ENCODE measurements at places on chromosomes 6 and 20.

GRCh38 chr20:41382791-41383305, 16.2 kb upstream of the EMILIN3 start:
- no peaks in the 10 kb centered on the region for H3K4me1 ChIP-seq
- H3K36me3 ChIP-seq, result no peaks in the 10 kb centered on the region
- H3K27ac ChIP-seq, result no peak overlapping the region
- H3K27me3 ChIP-seq, result no peaks in the 10 kb centered on the region
- DNase-seq, result no peak
- no peak overlapping the region for H3K4me3 ChIP-seq

- H3K4me3 ChIP-seq, result no peak overlapping the region
- peak overlapping the region; percentile 77 for H3K27ac ChIP-seq
- H3K27me3 ChIP-seq, result no peaks in the 10 kb centered on the region
- DNase-seq, result no peak
- H3K4me1 ChIP-seq, result peaks cover 3% of the 10 kb centered on the region
Observed at GRCh38 chr6:158009935-158010585, 28.4 kb downstream of the SYNJ2 start.

GRCh38 chr20:38680500-38681306, 43.6 kb upstream of the SLC32A1 start:
- H3K27me3 ChIP-seq, result no peaks in the 10 kb centered on the region
- no peak for DNase-seq
- H3K4me3 ChIP-seq, result no peak overlapping the region
- no peak overlapping the region for H3K27ac ChIP-seq

DNA sequence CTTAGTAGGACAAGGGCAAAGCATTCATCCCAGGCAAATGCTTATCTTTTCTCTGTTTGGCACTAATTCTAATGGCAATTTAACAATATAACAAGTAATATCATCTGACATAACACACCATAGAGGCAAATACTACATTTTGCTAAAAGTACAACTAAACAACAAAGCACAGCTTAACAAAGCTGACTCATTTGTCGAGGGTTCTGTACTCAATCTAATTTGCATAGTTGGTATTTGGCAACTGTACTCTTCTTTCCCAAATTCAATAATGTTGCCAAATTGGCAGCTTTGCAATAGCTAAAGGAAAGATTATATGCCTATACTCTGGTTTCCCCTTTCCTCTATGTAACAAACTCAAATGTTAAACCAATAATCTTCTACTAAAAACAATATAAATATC, 461.0 kb downstream of the PKHD1 start:
- H3K36me3 ChIP-seq, result no peaks in the 10 kb centered on the region
- no peaks in the 10 kb centered on the region for H3K4me1 ChIP-seq
- no peak for DNase-seq
- H3K27me3 ChIP-seq, result no peaks in the 10 kb centered on the region

GRCh38 chr6:36973647-36974046, 12.3 kb downstream of the MTCH1 start:
- H3K27me3 ChIP-seq, result no peaks in the 10 kb centered on the region
- H3K36me3 ChIP-seq, result no peaks in the 10 kb centered on the region
- DNase-seq, result no peak
- H3K4me1 ChIP-seq, result no peaks in the 10 kb centered on the region

DNA sequence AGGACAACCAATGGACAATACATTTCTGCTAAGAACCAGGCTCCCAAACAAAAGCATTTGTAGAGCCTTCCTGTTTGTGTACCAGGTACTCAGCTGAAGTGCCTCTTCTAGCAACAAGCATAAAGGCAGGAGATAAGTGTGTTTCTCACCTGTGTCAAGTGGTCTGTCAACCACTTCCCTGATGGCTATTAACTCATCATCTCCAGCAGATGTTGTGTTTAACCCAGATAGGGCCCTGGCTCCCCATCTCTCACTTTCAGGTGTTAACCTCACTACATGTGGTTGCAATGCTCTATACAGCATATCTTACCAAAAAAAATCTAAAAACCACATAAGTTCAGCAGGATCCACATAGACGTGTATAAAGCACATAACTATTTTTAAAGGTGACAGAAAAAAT, 9.6 kb upstream of the IL17A start:
- no peak overlapping the region for H3K4me3 ChIP-seq
- H3K27me3 ChIP-seq, result no peaks in the 10 kb centered on the region
- DNase-seq, result no peak
- H3K36me3 ChIP-seq, result no peaks in the 10 kb centered on the region

DNA sequence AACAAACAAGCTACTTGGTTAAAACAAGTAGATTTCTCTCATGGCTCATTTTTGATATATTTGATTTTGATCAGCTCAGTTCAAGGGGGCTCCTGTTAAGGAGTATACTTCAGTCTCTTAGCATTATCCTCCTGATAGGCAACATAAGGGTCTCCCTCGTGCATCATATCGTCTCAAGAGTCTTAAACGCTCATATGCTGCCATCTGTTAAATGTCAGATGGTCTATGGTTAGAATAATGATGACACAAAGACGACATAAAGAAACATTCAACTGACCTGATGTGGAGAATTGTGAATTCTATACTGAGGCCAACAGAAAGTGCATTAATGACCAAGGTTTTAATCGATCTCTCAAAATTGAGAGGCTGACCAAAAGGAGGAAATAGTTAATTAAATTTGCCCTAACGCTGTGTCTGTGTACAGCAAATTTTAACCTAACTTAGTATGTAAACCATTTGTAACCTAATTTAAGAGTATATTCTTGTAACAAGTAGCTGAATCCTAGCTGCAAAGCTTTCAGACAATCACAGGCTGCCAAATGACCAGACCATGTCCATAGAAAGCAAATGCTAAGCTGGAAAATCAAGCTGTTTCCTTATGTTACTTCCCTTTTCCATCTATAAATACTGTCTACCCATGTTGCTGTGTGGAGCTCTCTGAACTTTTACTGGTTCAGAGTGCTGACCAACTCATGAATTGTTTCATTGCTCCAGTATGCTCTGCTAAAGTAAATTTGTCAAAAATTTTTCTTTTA, 1688.5 kb downstream of the GRIK2 start:
- H3K4me3 ChIP-seq, result no peak overlapping the region
- DNase-seq, result no peak
- H3K27ac ChIP-seq, result no peak overlapping the region
- no peaks in the 10 kb centered on the region for H3K27me3 ChIP-seq

- H3K4me1 ChIP-seq, result no peaks in the 10 kb centered on the region
- no peaks in the 10 kb centered on the region for H3K27me3 ChIP-seq
- H3K4me3 ChIP-seq, result no peak overlapping the region
- H3K36me3 ChIP-seq, result no peaks in the 10 kb centered on the region
Observed at GRCh38 chr6:73177221-73177944, 47.9 kb downstream of the KHDC1L start.

DNA sequence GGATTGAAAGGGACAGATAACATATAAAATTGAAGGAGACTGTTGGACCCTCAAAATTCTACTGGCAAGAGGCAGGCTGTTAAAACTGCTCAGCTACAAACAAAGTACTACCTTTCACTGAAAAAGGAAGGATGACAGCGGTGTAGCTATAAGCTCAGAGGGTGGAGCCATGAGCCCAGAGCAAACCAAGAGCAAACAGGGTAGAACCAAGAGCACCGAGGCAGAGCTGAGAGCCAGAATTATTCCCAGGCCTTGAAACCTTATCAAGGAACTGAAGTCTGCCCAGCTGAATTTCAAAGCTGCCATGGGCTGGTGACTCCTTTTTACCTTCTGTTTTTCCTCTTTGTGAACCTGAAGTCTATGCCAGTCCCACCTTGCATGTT, 74.7 kb upstream of the SLC4A11 start:
- H3K36me3 ChIP-seq, result no peaks in the 10 kb centered on the region
- H3K27me3 ChIP-seq, result no peaks in the 10 kb centered on the region
- H3K4me1 ChIP-seq, result no peaks in the 10 kb centered on the region
- peak overlapping the region; percentile 68 for H3K27ac ChIP-seq
- no peak overlapping the region for H3K4me3 ChIP-seq

DNA sequence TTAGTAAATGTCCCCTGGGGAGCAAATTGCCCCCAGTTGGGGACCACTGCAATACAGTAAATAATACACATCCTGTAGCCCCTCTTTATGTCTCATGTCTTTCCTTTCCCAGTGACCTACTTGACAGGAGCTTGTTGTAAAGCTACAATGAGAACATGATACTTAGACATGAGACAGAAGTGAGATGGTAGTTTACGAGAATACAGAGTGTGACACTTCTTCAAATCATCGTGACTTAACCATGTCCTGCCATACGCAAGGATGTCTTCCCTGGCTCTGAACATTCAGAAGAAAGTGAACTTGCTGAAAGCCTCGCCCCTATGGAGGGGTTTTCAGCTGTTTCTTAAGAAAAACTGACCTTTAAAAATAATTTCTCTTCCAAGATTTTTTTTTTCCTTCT, 101.0 kb upstream of the SPACA1 start:
- no peaks in the 10 kb centered on the region for H3K4me1 ChIP-seq
- no peak overlapping the region for H3K4me3 ChIP-seq
- no peaks in the 10 kb centered on the region for H3K36me3 ChIP-seq
- no peak for DNase-seq

DNA sequence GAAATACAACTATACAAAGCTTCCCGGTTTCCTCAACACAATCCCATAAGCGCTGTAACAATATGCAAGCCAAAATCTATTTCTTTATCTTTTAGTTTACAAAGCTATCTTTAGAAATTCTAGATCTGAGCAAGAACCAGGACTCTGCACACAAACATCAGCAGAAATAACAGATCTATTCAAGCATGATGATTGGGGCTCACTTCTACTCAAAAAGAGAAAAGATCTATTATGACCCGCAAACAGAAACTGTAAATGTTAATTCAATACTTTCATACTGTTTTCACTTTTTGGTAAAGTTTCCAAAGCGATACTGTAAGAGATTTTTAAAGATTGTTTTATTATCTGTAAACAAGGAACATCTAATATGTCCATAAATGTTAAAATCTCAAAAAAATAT, 86.6 kb downstream of the SESN1 start:
- H3K4me3 ChIP-seq, result peak overlapping the region; percentile 91
- H3K27me3 ChIP-seq, result no peaks in the 10 kb centered on the region
- H3K36me3 ChIP-seq, result no peaks in the 10 kb centered on the region

- no peak overlapping the region for H3K4me3 ChIP-seq
- H3K4me1 ChIP-seq, result peaks cover 37% of the 10 kb centered on the region
- DNase-seq, result no peak
- peaks cover 13% of the 10 kb centered on the region for H3K27me3 ChIP-seq
- H3K36me3 ChIP-seq, result no peaks in the 10 kb centered on the region
Observed at GRCh38 chr6:108164815-108165706, 761 bp upstream of the NR2E1 start.

DNA sequence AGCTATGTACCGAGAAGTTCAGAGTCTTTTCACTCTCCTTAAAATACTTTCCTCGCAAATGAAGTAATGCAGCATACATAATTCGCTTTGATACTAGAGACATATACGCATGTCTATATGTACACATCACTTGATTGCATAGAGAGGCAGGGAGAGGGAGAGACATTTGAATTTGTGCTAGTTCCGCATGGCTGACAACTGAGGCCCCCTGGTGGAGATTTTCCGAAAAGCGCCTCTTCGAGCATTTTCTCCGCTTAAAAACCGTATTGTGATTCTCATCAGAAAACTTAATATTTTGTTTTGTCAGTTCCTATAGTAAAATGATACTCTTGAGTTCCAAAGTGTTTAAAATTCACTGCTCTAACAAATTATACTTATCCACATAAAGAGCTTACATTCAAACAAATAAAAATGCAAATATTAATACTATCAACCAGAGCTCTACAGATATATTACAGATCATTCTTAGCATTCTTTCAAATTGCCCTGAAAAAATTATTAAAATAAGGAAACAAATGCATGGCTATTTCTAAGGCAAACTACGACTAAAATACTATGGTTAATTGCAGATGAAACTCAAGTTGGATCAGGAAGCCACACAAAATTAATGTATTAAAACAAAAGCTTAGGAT, 637 bp downstream of the MYLK4 start:
- H3K27ac ChIP-seq, result no peak overlapping the region
- no peaks in the 10 kb centered on the region for H3K4me1 ChIP-seq
- DNase-seq, result no peak
- H3K27me3 ChIP-seq, result no peaks in the 10 kb centered on the region

- no peak overlapping the region for H3K4me3 ChIP-seq
- no peak overlapping the region for H3K27ac ChIP-seq
- DNase-seq, result no peak
- no peaks in the 10 kb centered on the region for H3K27me3 ChIP-seq
Observed at GRCh38 chr20:45069261-45069660, 31.7 kb downstream of the KCNS1 start.

- peaks cover 3% of the 10 kb centered on the region for H3K4me1 ChIP-seq
- H3K4me3 ChIP-seq, result no peak overlapping the region
- DNase-seq, result no peak
- no peaks in the 10 kb centered on the region for H3K27me3 ChIP-seq
- no peak overlapping the region for H3K27ac ChIP-seq
Observed at GRCh38 chr6:89643406-89643805, 4.9 kb upstream of the LYRM2 start.

GRCh38 chr6:117907601-117908245, 659 bp downstream of the SLC35F1 start:
- H3K27me3 ChIP-seq, result no peaks in the 10 kb centered on the region
- H3K4me3 ChIP-seq, result peak overlapping the region; percentile 74
- H3K36me3 ChIP-seq, result no peaks in the 10 kb centered on the region
- H3K27ac ChIP-seq, result no peak overlapping the region

GRCh38 chr6:25670793-25671513, 18.9 kb downstream of the SCGN start:
- no peak for DNase-seq
- H3K27ac ChIP-seq, result no peak overlapping the region
- no peaks in the 10 kb centered on the region for H3K27me3 ChIP-seq
- H3K36me3 ChIP-seq, result no peaks in the 10 kb centered on the region
- H3K4me1 ChIP-seq, result no peaks in the 10 kb centered on the region

DNA sequence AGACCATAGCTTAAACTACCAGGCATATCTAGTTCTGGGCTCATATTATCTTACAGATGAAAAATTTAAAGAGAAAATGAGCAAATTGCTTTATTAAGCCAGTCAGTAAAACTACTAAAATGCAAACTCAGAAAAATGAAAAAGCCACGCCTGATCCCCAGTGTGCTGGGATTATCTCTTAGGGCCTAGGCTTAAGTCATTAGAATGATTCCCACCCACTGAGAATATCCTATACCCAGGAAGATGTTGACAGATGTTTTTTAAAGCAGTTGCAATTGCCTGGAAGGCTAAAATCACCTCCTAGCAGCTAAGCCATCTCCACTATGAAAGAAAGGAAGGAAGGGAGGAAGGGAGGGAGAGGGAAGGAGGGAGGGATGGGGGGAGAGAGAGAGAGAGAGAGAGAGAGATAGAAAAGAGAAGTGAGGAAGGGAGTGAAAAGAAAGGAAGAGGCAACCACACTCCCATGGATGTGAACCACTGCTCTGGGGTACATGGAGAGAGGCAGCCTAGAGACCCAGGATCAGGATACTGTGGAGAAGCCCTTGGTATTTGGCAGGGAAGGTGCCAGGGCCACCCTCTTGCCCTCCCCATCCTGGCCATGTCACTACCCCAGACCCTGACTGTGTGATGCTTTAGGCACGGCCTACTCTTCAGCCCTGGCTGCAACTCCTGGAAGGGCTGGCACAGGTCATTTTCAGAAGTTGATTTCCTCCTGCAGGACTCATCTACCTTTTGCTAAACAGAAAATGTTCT, 21.9 kb downstream of the NEDD9 start:
- H3K4me3 ChIP-seq, result no peak overlapping the region
- H3K27me3 ChIP-seq, result no peaks in the 10 kb centered on the region
- H3K36me3 ChIP-seq, result no peaks in the 10 kb centered on the region
- H3K27ac ChIP-seq, result peak overlapping the region; percentile 82

- no peaks in the 10 kb centered on the region for H3K36me3 ChIP-seq
- no peak overlapping the region for H3K4me3 ChIP-seq
- peaks cover 3% of the 10 kb centered on the region for H3K4me1 ChIP-seq
- H3K27me3 ChIP-seq, result no peaks in the 10 kb centered on the region
- DNase-seq, result no peak
Observed at GRCh38 chr20:41330343-41330720, 10.3 kb upstream of the LPIN3 start.

Measured in breast epithelium (tissue), 4 donors.